GM20000 (cell line): ENCODE measurements at places on chromosomes 7 and 10.

GRCh38 chr10:103861505-103861904 is 6.1 kb upstream of the SH3PXD2A start:
- DNase-seq: no peak

- no peak for DNase-seq
Observed at GRCh38 chr10:69641261-69641980, 11.4 kb downstream of the FAM241B start.

DNA sequence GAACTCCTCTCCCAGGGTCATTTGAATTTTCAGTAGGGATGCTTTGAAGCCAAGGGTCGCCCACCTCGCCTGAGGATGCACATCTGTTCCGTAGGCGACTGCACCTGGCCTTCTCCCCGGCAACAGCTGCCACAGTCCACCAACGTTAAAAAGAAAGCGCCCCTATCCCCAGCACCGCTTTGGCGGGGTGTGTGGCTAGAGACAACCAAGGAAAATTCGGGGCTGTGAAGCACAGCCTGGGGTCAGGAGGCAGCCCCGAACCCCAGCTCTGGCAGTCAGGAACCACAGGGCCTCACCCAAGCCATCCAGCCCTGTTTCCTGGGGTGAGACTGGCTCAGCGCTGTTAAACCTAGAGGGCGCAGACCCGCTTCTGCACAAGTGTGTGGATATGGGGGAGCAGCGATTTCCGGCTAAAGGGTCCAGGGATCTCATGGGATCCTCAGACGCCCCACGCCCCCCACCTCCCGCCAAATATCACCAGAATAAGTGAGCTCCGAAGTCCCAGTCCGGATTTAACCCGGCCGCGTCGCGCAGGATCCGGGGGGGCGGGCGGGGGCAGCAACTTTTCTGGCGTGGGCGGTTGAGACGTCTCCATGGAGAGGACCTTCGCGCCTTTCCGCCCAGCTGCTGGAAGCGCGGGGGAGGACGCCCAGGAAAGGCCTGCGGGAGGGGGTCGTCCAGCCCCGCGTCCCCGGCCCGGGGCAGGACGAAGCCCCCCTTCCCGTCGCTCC is 822 bp downstream of the ZC3HAV1L start:
- peak; percentile 77 for DNase-seq

DNA sequence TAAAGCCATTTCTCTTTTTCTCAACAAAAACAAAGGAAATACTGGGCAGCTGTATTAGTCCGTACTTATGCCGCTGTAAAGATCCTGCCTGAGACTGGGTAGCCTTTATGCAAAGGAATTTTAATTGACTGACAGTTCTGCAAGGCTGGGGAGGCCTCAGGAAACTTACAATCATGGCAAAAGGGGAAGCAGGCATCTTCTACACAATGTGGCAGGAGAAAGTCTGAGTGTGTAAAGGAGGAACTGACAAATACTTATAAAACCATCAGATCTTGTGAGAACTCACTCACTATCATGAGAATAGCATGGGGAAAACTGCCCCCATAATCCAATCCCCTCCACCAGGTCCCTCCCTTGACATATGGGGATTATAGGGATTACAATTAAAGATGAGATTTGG is 264.3 kb downstream of the SEMA3A start:
- no peak for DNase-seq

DNA sequence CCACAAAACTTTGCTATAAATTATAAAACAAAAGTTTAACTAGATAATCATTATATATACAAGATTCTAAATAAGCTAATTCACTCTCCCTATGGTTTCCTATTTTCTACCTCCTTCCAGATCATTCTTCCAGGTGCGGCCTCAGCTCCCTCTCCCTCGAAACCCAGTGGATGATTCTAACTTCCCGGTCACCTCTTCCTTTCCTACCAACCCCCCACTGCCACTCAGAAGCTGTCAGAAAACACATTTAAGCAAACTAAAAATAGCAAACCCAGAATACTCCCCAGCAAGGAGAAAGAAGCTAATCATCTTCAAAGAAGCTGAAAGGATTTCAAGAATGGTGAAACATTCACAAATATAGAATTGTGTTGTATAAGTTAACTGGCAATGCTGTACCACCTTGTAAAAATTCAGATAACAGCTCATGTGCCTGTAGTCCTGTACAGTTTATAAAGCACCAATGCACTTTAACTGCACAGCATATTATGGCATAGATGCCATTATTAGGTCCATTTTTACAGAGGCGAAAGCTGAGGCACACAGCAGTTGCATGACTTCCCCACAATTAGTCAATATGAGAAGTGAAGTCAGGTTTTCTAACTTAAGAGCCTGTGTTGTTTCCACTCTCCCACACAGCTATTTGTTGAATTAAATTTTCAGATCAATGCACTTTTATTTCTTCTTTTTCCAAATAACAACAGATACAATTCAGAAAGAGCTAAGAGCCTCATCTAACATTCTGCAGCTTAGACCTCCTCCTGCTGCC is 13.7 kb upstream of the DNTT start:
- DNase-seq: peak; percentile 42

- no peak for DNase-seq
Observed at GRCh38 chr7:50359258-50359994, 54.9 kb downstream of the IKZF1 start.

DNA sequence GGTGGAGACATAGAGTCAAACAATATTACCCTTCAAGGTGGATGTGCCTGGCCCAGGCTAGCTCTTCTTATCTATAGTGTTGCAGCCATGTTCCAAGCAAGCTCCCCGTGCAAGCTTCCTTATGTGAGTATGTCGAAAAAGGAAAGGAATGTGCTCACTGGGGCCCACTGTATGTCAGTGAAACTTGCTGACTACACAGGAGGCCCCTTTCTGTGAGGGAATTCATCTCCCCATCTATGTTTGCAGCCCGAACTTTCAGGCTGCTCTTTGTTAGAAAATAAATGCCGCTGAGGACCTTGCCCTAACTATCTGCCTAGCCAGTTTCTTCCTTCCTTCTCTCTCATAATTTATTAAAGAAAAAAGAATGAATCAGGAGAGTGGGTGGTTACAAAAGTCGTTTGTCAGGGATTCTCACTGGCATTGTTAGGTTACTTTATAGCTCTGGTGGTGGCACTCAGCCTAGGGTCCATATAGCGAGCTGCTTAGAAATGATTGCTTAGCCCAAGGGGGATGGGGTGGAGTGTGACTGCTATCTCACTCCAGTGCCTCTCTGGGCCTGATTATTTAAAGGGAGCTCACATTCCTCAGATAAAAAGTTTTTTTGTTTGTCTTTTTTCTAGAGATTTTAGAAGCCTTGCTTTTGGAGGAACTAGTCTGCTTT is 302.1 kb downstream of the ABCA13 start:
- DNase-seq: no peak

- DNase-seq: no peak
Observed at GRCh38 chr10:125448596-125448995, 234.4 kb downstream of the TEX36 start.

GRCh38 chr7:148209643-148210190 is 380.8 kb upstream of the C7orf33 start:
- DNase-seq: no peak

- DNase-seq: no peak
Observed at GRCh38 chr10:43796781-43797180, 148.1 kb upstream of the ZNF32 start.

GRCh38 chr7:51301806-51302205 is 14.8 kb downstream of the COBL start:
- DNase-seq: no peak

DNA sequence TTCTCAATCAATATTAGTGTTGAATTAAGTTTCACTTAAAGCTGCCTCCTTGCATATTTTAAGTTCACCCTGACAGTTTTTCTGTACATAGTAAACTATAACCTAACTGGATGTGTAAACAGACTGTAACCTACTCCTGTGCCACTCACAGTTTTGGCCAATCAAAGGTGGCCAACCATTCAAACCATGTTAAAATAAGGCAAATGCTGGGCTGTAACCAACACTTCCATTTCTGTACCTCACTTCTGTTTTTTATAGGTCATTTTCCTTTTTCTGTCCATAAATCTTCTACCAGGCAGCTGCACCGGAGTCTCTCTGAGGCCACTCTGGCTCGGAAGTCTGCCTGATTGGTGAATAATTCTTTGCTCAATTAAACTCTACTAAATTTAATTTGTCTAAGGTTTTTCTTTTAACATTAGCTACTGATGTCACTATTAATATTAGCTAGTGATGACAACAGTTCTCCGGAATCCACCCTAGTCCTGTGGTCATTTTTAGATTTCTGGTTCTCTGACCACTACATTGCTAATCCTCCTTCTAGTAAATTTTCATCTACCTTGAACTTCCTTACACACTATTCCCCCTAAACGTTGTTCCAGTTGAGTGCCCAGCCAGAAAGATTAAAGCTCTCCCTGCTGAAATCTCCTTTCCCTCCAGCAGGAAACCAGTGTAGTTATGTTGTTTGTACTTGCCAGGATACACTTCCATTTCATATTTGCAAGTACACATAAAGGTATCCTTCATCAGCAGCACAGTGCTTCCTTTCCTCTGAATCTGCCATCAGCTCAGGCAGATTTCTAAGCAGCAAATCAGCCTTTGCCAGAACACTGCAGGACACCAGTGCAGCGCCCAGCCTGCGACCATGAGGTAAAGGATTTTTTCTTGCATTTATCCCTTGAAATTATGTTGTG is 18.6 kb upstream of the IFIT2 start:
- no peak for DNase-seq

GRCh38 chr7:66145400-66146104 is 30.9 kb downstream of the CRCP start:
- no peak for DNase-seq

DNA sequence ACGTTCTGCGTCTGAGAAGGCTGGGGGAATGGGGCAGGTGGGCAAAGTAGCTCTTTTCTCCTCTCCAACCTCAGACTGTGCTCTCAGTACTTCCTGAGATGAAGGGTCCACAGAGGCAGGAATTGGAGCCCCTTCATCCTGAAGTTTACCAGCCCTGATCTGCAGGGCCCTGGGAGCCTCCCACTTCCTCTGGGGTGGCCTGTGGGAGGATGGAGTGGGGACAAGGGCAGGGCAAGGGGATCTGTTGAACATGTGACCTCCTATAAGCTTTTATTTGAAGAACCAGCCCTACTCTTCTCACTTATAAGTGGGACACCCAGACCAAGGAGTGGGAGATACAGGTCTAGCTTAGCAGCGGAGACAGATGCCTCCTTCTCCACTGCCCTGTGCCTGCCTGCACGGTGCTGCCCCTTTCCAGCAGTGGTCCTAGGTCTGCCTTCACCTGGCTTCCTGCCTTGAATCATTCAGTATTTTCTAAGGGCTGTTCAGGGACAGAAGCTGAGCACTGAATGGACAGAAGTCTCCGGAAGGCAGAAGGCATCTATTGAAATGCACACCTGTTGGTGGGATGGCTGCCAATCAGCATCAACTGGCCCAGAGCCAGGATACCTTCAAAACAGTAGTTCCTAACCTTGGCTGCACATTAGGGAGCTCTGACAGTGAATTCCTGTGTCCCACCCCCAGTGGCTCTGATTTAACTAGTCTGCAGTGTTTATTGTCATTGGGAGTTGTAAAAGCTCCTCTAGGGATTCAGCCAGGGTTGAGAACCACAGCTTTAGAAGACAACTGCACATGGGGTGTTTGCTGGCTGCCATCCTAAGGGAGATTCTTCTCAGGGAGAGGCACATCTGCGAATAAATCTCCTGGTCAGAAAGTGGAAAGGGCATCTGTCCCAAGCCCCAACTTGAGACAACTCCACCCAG is 2.7 kb upstream of the ARHGAP22 start:
- DNase-seq: no peak

DNA sequence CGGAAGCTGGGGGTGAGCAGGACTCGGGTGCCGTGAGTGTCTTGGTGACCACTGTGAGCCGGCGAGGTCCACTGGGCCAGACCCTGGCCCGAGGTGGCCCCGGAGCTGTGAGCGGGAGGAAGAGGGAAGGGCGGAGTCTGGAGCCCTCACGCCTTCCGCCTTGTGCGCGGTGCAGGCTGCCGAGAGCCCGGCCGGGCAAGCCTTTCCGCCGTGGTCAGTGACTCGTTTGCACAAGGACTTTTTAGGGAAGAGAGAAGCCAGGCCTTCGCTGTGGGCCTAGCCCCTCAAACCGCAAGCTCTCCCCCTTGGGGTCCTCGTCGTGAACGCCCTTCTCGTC is 40.9 kb upstream of the ZNF32 start:
- DNase-seq: peak; percentile 81

- DNase-seq: no peak
Observed at GRCh38 chr10:12541446-12542067, 192.2 kb downstream of the CAMK1D start.

DNA sequence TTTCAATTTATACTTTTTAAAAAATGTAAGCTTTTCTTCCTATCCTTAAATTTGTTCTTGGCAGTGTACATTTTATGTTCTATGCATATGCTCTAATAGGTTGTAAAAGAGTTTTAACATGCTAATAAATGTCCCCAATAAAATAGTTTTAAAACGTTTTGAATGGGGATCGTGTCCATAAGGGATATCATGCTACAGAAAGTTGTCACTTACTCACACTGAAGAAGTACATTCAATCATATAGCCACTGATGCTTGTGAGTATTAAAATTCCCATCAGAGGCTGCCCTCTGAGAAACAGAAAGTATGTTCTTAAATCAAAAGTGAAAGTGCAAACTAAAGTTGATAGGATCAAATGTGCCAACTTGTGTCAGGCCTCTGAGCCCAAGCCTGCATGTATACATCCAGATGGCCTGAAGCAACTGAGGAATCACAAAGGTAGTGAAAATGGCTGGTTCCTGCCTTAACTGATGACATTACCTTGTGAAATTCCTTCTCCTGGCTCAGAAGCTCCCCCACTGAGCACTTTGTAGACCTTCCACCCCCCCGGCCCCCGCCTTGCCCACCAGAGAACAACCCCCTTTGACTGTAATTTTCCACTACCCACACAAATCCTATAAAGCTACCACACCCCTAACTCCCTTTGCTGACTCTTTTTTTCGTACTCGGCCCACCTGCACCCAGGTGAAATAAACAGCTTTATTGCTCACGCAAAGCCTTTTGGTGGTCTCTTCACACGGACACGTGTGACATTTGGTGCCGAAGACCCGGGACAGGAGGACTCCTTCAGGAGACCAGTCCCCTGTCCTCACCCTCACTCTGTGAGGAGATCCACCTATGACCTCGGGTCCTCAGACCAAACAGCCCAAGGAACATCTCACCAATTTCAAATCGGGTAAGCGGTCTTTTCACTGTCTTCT is 877 bp upstream of the NOD1 start:
- DNase-seq: peak; percentile 39

GRCh38 chr7:34728156-34728555 is 70.1 kb downstream of the NPSR1 start:
- no peak for DNase-seq

- no peak for DNase-seq
Observed at GRCh38 chr7:82393076-82393839, 50.3 kb downstream of the CACNA2D1 start.

- no peak for DNase-seq
Observed at GRCh38 chr10:127148066-127148932, 48.1 kb downstream of the INSYN2A start.

GRCh38 chr7:158582089-158582456 is 5.5 kb downstream of the PTPRN2 start:
- DNase-seq: no peak

- DNase-seq: no peak
Observed at GRCh38 chr10:30017966-30018365, 41.4 kb downstream of the JCAD start.
